ENCODE measurements at places on chromosomes 4 and X.

- no peak overlapping the region for H3K4me3 ChIP-seq
- H3K36me3 ChIP-seq: no peaks in the 10 kb centered on the region
- H3K27ac ChIP-seq: no peak overlapping the region
- no peak for DNase-seq
- no peaks in the 10 kb centered on the region for H3K4me1 ChIP-seq
Observed at GRCh38 chr4:69115851-69116213, 19.6 kb downstream of the UGT2B7 start.

GRCh38 chr4:61527888-61528287 is 327.8 kb downstream of the ADGRL3 start:
- no peaks in the 10 kb centered on the region for H3K27me3 ChIP-seq
- H3K27ac ChIP-seq: no peak overlapping the region
- H3K4me1 ChIP-seq: no peaks in the 10 kb centered on the region
- H3K4me3 ChIP-seq: no peak overlapping the region

DNA sequence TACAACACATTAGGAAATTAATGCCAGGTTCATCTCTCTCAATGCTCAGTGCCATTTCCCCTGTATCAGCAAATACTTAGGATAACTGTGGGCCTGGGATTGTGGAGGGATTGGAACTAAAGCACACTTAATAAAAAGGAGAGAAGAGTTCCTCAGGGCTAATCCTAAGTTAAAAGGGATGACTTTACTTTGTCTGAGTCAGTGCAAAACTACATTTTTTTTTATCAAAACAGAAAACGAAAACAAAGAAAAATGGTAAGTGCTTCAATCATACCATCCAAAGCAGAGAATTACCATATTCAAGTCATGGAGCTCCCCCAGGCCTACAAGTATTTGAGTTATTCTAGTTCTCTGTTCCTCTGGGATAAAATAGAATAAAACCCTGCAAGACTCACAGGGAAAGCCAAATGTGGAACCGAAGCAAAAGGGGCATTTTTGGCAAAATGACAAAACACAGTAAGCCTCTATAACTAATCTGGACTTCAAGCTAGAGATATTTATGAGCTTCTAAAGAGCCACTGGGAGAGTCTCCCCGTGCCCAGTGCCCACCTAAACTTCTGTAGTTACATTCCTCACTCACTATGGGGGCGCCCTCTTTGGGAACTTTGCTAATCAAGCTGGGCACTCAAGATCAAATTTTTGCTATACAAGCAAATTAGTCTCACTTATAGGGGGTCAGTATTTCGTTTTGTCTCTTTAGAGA is 53.4 kb downstream of the PALLD start:
- H3K4me3 ChIP-seq: no peak overlapping the region
- DNase-seq: no peak
- H3K27ac ChIP-seq: no peak overlapping the region
- H3K27me3 ChIP-seq: peaks cover 3% of the 10 kb centered on the region

DNA sequence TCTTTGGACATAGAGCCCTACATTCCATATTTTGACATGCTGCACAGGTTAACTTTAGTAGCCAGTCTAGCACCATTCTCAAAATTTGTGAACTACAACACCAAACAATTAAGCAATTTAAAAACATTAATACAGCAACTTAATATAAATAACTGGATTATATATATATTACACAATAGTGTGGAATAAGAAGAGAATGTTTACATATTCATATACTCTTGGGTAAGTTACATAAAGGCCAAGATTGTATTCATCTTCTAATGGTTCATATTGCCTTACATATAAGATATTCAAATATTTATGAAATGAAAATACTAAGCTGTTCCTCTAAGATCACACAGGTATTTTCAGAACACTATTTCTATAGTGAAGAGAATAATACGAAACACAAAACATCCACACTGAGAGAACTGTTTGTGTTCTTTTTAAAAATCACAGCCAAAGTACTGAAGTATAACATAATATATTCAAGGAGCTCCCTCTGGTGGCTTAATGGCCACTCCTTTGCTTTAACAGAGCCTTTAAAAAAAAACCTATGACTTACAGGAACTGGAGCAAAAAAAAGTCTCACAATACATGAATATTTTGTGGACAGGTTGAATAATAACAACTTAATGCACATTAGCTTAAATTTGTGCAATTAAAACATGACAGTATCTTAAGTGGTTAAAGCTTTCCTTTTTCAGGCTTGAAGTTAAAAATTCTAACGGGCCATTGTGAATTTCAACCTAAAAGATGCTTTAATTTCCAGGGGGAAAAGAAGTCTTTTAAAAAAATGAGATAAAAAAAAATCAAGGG is 46.2 kb downstream of the NEK1 start:
- peak overlapping the region; percentile 79 for H3K27ac ChIP-seq
- H3K36me3 ChIP-seq: peaks cover 15% of the 10 kb centered on the region
- no peak overlapping the region for H3K4me3 ChIP-seq
- H3K4me1 ChIP-seq: peaks cover 8% of the 10 kb centered on the region
- no peak for DNase-seq

GRCh38 chr4:168522356-168522755 is 25.5 kb downstream of the PALLD start:
- no peak overlapping the region for H3K4me3 ChIP-seq
- no peak overlapping the region for H3K27ac ChIP-seq
- H3K27me3 ChIP-seq: peaks cover 23% of the 10 kb centered on the region
- no peak for DNase-seq
- no peaks in the 10 kb centered on the region for H3K36me3 ChIP-seq

- H3K36me3 ChIP-seq: no peaks in the 10 kb centered on the region
- H3K27me3 ChIP-seq: peaks cover 56% of the 10 kb centered on the region
- H3K4me1 ChIP-seq: no peaks in the 10 kb centered on the region
- DNase-seq: no peak
Observed at GRCh38 chrX:133306316-133306715, 88.2 kb upstream of the TFDP3 start.

DNA sequence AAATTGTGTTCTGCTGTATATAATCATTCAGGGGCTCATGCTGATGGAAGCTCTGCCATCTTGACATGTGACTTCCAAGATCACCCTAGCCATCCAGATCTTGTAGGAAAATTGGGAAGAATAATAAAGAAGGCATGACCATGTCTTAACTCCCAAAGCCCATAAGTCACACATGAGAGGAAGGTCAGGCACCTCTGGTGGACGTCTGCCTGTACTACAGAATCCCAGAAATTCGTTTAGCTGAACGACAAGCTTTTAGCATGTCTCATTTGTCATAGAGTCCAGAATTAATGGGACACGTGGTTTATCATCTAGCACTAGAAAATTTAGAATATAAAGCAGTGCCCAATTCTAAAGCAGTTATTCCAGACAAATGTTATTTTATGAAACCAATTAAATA is 212.7 kb downstream of the CENPC start:
- H3K4me3 ChIP-seq: no peak overlapping the region
- no peak overlapping the region for H3K27ac ChIP-seq
- no peaks in the 10 kb centered on the region for H3K36me3 ChIP-seq
- no peaks in the 10 kb centered on the region for H3K4me1 ChIP-seq

DNA sequence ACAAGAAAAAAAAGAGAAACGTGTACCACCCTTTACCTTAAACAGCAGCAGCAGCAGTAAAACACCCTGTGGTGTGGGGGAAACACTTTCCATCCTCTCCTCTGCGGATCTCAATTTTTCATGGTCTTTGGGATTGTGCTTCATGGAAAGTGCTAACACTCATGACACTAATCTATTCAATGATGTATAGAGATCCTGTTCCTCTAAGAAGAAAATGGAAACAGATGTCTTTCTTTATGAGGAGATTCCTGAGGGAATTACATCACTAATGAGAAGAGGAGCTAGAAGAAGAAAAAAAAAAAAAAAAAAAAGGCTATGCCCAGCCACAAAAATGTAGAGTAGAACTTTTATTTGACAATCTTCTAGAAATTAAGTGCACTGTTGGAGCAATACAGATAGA is 62.9 kb upstream of the NDST3 start:
- H3K4me1 ChIP-seq: no peaks in the 10 kb centered on the region
- H3K27me3 ChIP-seq: no peaks in the 10 kb centered on the region
- H3K4me3 ChIP-seq: no peak overlapping the region
- H3K36me3 ChIP-seq: no peaks in the 10 kb centered on the region
- no peak for DNase-seq
- H3K27ac ChIP-seq: no peak overlapping the region

- DNase-seq: no peak
- H3K27me3 ChIP-seq: peaks cover 28% of the 10 kb centered on the region
Observed at GRCh38 chr4:167232805-167233684, 1.2 kb downstream of the SPOCK3 start.

GRCh38 chr4:40264497-40264896 is 67.7 kb downstream of the RHOH start:
- H3K27me3 ChIP-seq: no peaks in the 10 kb centered on the region
- no peaks in the 10 kb centered on the region for H3K36me3 ChIP-seq
- no peak overlapping the region for H3K27ac ChIP-seq
- DNase-seq: no peak
- no peak overlapping the region for H3K4me3 ChIP-seq

DNA sequence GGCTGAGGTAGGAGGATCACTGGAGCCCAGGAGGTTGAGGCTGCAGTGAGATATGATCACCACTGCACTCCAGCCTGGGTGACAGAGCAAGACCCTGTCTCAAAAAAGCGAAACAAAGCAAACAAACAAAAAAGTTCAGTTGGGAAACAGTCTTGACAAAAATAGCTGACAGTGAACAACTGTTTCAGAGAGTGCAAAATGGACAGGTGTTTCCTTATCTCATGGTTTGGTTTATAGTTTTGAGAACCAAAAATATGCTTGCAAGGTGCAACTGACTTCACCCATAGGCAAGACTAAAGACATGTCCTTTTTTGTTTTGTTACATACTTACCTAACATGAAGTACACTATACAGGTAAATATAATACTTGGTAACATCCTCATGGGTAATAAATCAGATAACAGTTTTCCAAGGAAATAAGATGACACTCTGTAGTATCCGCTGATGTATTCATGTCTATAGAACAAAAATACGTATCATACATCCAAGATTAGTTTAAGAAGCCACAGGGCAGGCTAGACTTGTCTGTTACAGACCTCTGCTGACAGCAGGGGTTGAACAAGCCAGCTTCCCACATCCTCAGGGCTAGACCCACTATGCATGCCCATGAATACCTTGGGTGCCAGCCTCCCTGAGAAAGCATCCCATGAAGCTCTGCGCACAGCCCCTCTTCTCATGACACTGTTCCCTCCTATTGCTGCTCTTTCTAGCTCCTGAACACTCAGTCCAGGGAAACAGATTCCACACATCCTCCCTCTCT is 59.3 kb downstream of the ABCG2 start:
- H3K4me3 ChIP-seq: no peak overlapping the region
- H3K36me3 ChIP-seq: no peaks in the 10 kb centered on the region
- H3K27ac ChIP-seq: no peak overlapping the region
- H3K27me3 ChIP-seq: peaks cover 9% of the 10 kb centered on the region
- DNase-seq: no peak
- H3K4me1 ChIP-seq: no peaks in the 10 kb centered on the region

GRCh38 chrX:69231903-69232302 is 66.7 kb upstream of the PJA1 start:
- peaks cover 25% of the 10 kb centered on the region for H3K27me3 ChIP-seq
- H3K36me3 ChIP-seq: no peaks in the 10 kb centered on the region
- DNase-seq: no peak

GRCh38 chrX:27915617-27916016 is 65.6 kb downstream of the DCAF8L1 start:
- no peak for DNase-seq
- H3K4me3 ChIP-seq: no peak overlapping the region
- no peak overlapping the region for H3K27ac ChIP-seq
- no peaks in the 10 kb centered on the region for H3K27me3 ChIP-seq

DNA sequence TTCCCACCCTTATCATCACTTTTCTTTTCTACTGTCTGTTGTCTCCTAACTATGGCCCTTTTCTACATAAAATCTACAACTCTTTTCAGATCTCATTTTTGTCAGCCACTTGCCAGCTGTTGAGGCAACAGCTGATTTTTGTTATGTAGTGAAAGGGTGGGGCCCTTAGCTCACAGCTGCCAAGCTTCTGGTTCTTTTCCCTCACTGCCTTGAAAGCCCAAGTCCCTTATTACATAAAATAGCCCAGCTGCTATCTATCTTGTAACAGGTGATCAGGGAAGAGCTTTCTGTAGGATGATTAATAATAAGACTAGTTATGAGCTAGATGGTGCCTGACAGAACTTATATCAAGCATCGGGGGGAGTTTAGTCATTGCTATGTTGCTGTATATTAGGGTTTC is 45.9 kb downstream of the ADGRL3 start:
- no peaks in the 10 kb centered on the region for H3K27me3 ChIP-seq
- no peaks in the 10 kb centered on the region for H3K36me3 ChIP-seq
- no peak overlapping the region for H3K4me3 ChIP-seq
- DNase-seq: no peak

DNA sequence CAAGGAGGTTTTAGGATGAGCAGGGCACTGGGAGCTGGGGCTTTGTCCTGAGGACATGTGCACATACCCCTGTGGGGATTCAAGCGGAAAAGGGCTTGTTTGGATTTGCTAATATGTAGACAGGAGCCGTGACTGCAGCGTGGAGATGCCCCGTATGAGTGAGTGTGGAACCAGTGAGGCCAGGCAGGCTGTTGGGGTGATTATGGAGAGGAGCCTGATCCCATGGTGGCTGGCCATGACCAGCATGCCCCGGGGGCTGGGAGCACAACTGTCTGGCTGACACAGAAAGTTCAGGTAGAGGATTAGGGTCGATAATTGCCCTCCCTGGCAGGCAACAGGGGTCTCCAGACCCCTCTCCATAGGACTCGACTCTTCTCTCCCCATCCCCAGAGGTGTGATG is 68.8 kb upstream of the STX18 start:
- H3K27me3 ChIP-seq: no peaks in the 10 kb centered on the region
- peaks cover 6% of the 10 kb centered on the region for H3K36me3 ChIP-seq
- H3K4me1 ChIP-seq: no peaks in the 10 kb centered on the region
- H3K4me3 ChIP-seq: no peak overlapping the region
- no peak for DNase-seq

DNA sequence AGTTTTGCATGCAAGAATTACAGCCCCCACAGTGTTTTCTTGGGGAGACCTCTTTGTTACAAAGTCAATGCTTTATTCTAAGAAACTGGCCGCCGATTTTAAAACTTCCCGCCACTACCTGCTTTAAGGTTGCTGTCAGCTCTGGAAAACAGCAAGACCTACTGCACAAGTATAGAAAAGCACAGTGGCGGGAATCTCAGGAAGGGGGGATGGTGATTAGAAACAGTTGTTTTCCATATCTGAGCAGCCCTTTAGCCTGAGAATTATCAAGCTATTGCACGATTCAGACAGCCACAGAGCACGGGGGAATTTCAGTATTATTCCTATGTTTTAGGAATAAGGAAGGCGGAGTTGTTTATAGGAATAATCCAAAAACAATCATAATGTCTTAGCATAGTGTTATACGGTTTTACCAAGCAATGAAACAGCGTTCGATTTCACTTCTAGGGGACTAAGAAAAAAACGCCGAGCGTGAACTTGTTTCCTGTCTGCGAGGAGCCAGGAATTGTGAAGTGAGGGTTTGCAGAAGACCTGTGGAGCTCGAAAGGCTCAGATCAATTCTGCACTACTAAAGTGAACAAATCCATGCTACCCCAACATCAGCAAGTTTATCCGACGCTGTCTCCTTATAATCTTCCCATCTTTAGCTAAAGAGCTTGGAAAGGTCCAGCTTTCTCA is 81.3 kb downstream of the HMGN5 start:
- peaks cover 33% of the 10 kb centered on the region for H3K27me3 ChIP-seq
- no peak for DNase-seq
- H3K27ac ChIP-seq: no peak overlapping the region
- H3K4me1 ChIP-seq: peaks cover 4% of the 10 kb centered on the region
- H3K4me3 ChIP-seq: peak overlapping the region; percentile 84
- H3K36me3 ChIP-seq: no peaks in the 10 kb centered on the region
